ENCODE measurements at places on chromosomes 5 and 9.

DNA sequence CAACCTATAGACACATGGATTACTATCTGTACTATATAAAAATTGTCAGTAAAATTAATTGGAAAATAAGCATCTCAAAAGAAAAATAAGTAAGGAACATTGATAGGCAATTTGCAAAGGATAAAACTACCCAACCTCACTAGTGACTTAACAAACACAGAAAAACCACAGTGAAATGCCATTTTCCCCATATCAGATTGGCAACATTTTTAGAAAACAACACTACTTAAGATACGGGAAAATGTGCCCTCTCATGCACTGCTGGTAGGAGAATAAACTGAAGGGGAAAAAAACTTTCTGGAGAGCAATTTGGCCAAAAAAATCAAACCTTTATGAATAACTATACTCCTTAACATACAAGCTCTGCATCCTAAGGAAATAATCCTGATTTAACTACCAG is 254.0 kb downstream of the DEPDC1B start:
- DNase-seq, result no peak

GRCh38 chr5:67209141-67209771 is 12.7 kb upstream of the CD180 start:
- peak; percentile 75 for DNase-seq

GRCh38 chr5:74149395-74149794 is 491.1 kb downstream of the ENC1 start:
- no peak for DNase-seq

DNA sequence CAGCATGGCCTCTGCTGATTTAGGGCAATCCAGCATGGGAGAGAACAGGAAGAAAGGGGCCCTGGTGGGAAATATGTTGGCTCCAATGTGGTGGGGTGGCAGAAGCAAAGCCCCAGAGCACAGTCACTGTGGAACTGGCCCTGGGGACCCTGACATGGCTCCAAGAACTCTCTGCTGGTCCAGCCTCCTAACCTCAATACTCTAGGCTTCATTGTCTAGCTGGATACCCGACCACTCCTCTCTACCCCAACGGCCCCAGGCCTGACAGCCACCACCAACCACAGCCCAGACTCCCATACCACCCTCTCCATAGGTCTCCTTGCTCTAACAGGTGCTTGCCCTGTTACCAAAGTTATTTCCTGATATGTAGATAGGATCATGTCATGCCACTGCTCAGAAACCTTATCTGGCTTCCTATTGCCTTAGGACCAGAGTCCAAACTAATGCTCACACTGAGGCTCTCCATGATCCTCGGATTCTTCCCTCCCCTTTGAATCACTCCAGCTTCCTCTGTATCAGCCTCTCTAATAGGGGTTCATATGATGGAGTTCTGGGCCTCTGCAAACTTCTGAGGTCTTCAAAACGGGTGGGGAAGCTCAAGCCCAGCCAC is 12.9 kb downstream of the ACSL6 start:
- DNase-seq, result no peak

DNA sequence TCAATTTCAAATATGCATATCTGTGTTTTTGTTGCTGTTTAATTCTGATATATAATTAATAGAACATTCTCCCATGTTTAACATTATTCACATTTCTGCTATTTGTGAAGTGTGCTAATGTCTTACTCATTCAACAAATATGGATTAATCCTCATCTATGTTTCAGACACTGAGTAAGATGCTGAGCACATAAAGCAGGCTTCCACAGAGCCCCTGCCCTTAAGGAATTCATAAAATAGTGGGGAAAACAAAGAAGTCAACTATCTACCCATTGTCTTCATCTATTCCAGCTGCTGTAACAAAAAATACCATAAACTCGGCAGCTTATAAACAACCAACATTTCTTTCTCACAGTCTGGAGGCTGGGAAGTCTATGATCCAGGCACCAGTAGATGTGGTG is 333.3 kb downstream of the SEMA5A start:
- DNase-seq, result no peak

DNA sequence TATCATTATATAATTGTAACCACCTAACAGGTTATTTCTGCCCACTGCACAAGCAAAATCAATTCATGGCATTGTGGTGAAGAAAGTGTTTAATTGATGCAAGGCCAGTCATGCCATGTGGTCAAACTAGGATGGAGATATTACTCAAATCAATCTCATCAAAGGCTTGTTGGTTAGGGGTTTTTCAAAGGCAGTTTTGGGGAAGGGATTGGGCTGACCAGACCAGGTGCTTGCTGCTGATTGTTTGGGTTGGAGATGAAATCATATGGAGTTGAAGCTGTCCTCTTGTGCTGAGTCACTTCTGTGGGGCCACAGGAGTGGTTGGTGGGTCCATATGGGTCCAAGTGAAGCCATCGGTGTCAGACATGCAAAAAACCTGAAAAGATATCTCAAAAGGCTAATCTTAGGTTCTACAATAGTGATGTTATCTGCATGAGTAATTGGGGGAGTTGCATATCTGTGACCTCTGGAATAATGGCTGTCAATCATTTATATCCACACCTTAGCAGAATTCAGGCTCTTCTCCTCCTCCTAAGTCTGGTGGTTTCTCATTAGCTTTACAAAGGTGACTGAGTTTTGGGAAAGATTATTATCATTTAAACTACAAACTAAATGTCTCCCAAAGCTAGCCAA is 44.9 kb downstream of the HMGCS1 start:
- no peak for DNase-seq

- DNase-seq, result no peak
Observed at GRCh38 chr5:24623031-24623430, 21.7 kb downstream of the CDH10 start.

All from stimulated activated CD4-positive, alpha-beta T cell treated with anti-CD3 and anti-CD28 coated beads, Interleukin-4, amount 100 ng/mL, for 24 hours (primary cell).